ENCODE measurements at places on chromosomes 7 and 10.

DNA sequence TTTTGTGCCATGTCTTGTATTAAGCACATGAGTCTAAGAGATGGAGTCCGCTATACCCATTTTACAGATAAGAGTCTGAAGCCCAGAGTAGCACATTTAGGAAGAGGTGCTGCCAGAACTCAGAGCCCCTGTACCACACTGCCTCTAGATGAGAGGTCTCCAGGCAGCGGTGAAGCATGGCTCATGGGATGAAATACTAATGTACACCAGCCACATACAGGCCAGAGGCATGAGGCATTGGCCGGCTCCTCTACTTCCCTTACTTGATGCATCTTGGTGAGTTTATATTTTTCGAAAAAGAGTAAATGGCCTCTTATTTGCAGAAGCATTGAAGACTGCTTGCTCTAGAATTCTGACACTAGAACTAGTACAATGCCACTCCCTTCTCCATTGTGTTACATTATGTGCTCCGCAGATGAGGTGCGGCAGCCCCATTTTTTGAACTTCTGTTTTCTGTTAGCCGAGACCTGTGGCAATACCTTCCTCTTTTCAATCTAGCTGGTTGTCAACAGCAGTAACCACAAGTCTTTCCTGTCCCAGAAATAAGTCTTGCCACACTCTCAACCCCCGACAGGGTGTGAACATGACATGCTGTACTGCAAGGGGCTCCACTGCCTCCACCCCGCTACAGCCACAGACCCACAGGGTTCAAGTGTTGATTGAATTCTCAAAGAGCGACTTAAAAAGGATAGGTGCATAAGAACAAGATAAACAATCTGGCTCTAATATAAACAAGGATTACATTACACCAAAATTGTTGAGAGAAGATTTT, 145.3 kb downstream of the CELF2 start:
- DNase-seq, result no peak

GRCh38 chr7:82234457-82235049, 209.0 kb downstream of the CACNA2D1 start:
- DNase-seq, result no peak

GRCh38 chr10:102801978-102802377, 35.2 kb downstream of the CYP17A1 start:
- DNase-seq, result no peak

- DNase-seq, result no peak
Observed at GRCh38 chr10:66927971-66928770, 2.3 kb downstream of the LRRTM3 start.

- DNase-seq, result no peak
Observed at GRCh38 chr7:94008537-94008936, 4.4 kb upstream of the BET1 start.

GRCh38 chr7:81433692-81434331, 336.0 kb downstream of the HGF start:
- no peak for DNase-seq

DNA sequence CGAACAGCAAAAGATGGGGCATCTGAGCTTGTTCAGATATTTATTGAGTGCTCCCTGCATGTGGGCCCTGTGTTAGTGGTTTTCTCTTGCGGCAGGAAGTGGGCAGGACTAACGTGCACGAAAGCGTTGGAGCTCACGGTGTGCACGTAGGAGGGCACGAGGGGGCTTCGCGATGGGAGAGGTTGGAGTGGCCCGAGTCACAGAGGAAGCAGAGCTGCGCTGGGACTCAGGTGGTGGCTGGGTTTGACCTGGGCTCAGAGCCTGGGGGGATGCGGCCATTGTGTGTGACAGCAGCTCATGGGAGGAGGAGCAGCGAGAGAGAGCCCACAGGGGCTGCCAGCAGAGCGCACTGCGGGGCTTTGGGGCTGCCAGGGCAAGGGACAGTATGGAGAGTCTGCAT, 7.7 kb downstream of the ZSCAN25 start:
- no peak for DNase-seq

- DNase-seq, result no peak
Observed at GRCh38 chr10:103653581-103654037, 160.1 kb downstream of the NEURL1 start.

DNA sequence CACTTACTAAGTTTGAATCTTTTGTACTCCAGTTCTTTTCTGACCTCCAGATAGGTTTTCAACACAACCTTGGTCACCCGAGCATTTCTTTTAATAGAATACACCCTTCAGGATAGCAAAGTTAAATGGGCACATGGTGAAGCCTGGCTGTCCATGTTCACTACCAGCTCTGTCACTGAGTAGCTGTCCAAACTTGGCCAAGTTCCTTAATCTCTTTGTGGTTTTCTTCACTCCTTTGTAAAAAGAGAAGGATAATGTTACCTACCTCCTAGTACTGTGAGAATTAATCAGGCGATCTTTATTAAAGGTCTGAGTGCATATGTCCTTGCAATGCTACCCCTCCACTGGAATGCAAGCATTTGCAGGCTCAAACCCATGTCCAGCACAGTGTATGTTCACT, 128.1 kb upstream of the PTPRZ1 start:
- DNase-seq, result no peak

DNA sequence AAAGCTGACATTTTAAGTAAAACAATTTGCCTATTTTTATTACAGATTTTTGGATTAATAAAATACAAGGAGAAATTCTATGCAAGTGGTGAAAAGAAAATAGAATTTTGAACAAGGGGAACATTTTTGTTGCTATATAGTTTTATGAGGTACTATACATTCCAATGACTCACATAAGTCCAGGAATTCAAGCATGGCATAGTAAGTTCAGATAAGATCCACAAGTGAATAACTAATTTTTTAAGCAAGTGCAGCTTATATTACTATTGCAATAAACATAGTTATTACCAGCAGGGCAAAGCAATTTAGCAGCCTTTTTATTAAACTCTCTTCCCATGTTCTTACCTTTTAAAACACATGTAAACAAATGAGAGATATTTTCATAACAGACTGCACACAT, 1123.5 kb upstream of the LRRN3 start:
- DNase-seq, result no peak

DNA sequence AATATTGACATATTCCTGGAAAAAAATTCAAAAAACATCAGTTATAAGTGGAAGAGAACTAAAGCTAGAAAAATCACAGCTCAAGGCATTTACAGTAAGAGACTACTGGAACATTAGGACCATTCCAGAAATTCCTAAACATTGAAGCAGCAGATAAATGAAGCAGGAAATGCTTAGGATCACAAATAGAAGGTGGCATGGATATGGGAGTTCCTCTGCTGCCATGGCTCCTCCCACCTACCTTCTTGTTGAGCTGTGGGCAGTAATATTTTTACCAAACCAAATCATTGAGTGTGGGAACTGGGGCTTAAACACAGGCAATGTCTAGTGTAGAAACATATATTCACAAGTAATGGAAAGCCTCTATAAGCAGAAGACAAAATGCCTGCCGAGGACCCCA, 292.8 kb downstream of the ANKRD7 start:
- no peak for DNase-seq

DNA sequence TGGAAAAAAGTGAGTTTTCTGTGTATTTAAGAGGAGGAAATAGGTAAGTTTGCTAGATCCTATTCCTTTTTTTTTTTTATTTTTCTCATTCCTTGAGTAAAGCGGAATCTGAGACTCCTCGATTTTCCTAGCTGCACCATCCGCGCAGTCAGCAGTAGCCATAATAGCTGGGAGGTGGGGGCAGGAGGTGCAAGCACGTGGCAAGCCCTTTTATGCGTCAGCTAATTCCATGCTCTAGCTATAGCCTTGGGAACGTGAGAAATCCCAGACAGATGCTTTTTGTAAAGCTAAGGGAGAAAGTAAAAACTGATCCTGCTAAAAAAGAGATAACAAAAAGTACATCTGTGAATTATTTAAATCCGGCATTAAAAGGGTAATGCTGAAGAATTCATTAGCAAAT, 33.2 kb upstream of the TPK1 start:
- no peak for DNase-seq

- DNase-seq, result no peak
Observed at GRCh38 chr10:70541736-70542564, 60.6 kb downstream of the PRF1 start.

DNA sequence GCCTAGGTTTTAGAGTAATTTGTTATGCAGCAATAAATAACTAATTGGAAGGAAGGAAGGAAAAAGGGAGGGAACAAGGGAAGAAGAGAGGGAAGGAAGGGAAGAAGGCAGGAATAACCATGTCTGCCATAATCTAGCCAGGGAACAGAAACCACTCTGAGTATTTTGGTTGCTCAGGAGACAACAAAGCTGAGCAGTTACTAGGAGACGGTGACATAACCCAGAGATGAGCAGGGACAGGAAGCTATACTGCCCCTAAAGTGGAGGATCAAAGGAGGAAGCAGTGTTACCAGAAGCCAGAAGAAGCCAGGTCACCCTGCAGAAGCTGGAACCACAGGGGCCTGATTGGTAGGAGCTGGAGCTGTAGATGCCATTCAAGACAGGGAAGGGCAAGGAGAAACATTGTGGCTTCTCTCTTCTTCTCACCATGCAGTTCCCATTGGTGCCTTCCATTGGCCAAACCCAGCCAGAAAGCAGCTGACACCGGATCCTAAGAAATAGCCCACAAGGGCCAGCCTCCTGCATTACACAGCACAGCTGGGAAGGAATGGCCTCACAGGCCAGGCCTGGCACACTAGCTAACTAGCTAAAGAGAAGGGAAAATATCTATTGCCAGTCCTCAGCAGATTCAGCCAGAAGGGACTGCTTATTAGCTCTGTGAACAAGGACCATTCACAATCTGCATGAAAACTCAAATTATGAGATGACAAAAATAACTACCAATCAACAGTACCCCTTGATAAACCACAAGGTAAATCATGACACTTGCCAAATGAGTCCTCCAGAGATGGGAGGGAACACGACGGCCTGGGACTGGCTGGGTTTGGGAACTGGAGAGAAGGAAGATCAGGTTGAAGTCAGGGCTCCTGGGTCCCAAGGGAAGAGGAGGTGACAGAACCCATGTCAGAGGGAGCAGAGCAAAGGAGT, 184.5 kb upstream of the NFE2L3 start:
- DNase-seq, result no peak

DNA sequence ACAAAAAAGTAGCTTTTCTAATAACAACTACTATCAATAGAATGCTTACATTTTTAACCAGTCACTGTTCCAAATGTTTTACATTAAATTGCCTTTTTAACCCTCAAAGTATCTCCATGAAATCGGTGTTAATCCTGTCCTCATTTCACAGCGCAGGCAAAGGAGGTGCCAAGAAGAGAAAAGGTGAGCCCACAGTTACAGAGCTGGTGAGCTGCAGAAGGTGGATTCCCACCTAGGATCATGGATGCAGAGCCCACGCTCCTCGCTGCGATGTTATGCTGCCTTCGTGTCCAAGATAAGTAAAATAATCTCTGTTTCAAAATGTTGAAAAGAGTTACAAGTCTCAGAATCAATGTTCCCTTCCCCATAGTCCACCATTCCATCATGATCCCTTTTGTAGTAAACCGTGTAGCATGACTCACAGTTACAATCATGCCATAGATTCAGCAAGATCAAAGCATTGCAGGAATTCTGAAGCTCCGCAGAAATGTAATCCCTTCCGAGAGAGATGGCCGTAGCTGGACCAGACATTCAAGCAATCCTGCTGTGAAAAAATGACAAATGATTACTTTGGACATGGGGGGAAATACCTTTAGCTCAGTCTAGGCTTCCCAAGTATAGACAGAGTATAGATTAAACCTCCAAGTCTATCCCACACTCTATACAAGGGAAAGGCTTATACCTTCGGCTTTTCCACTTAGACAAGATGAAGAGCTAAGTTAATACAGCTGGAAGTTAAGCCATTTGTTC, 394.7 kb upstream of the AKR1E2 start:
- DNase-seq, result no peak

DNA sequence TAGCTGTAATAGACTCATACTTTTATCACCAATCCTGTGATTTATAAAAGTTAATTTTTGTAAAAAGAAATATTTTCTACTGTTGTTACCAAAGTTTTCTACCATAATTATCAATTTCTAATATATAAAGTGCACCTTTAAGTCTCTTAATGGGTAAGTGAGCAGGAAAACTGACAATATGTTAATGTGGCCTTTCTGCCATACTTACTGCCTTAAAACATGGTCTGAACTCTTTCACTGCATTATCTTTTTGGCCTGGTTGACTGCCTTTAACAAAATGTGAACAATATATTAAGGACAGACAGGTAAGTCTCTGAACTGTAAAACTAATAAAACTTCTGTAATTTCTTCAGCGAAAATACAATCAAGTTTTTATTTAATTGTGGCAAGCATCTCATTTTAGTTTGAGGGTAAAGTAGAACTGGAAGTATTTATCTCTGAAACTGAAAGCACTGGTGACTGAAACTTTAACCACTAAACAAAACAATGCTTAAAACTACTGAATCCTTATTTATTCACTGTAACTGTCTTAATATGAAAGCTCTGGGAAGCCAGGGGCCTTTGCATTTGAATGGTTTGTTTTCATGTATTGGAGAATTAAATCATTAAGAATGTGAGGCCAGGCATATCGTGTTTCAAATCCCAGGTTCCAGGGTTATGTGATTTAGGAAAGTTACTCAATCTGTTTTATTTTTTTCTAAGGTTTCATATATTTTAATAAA, 948.8 kb upstream of the POT1 start:
- no peak for DNase-seq

DNA sequence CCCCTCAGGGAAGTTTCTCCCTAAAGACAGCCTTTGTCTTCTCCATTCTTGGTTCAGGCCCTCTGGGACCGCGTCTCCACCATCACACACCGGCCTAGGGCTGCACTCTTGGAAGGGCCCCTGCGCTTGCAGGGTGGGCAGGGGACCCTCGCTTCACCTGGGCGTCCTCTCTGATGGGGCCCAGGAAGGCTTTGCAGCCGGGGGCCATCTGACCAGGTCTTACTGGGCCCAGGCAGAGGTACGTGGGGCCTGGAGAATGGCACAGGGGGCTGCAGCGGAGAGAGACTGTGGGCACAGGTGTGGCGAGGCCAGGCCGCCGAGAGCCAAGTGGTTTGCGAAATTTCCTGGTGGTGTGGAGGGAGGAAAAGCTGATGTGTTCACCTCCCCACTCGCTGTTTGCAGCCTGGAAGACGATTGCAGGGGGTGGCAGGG, 44.4 kb downstream of the ALOX5 start:
- no peak for DNase-seq

- DNase-seq, result no peak
Observed at GRCh38 chr7:51288896-51289622, 27.6 kb downstream of the COBL start.

DNA sequence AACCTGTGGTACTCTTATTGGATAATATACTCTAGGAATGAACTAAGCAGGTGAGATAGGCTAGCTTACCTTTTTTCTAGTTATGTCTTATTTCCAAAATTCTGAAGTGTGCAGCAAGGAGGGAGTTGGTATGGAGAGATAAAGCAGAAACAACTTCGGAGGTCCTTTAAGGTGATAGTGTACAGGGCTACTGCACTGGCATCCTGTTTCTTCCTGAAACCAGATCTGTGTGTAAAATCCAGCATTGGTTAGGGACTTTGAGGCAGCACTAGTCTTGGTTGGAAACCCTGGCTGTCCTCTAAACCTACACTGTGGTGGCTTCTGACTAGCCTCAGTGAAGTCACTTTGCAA, 66.9 kb upstream of the STRIP2 start:
- DNase-seq, result no peak

All from stimulated activated CD8-positive, alpha-beta memory T cell treated with anti-CD3 and anti-CD28 coated beads, Interleukin-15, amount 100 ng/mL, for 24 hours (primary cell).